ENCODE measurements at places on chromosomes 12 and 14.

- DNase-seq: no peak
Observed at GRCh38 chr12:121093487-121093891, 39.2 kb upstream of the P2RX7 start.

DNA sequence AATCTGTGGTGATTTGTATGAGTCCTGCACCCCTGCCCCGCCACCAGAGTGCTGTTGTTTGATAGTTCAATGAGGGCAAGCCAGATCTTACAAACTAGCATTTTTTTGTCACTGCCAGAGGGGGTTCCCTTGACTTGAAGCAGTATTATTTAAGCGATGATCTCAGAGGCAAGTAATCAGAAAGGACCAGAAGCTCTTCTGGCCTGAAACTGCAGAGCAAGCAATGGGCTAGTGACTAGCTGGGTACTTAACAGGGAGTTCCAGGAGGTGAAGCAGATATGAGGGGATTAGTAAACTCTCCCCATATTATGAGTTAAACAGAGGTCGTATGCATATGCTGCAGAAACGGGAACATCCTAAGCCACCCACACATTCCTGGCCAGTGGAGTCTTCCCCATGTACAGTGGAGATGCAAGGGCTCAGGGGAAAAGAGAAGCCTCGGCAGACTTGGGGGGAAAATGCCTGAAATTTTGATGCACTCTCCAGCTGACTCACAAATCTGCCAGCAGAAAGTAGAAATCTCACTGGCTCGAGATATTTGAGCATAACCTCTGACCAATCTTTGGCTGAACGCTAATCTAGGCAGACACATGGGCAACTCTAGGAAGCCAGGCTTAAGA lies 8.3 kb upstream of the CRACR2A start:
- DNase-seq: no peak

- peak; percentile 53 for DNase-seq
Observed at GRCh38 chr14:61474015-61474414, 152.6 kb downstream of the PRKCH start.

DNA sequence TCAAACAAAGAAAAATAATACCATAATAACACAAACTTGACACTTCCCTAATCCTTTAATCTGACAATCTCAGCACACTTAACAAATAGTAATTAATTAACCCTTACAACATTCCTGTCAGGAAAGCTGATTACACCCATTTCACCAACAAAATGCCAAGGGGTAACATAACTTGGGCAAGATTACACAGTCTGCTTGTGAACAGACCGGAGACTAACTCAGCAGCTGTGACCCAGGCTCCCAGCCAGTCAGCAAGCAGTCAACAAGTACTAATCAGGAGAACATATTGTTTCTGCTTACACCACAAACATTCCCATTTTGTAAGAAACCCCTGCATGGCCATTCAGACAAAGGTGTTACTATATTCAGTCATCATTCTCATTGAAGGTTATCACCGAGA lies 592.5 kb upstream of the FLRT2 start:
- DNase-seq: no peak

DNA sequence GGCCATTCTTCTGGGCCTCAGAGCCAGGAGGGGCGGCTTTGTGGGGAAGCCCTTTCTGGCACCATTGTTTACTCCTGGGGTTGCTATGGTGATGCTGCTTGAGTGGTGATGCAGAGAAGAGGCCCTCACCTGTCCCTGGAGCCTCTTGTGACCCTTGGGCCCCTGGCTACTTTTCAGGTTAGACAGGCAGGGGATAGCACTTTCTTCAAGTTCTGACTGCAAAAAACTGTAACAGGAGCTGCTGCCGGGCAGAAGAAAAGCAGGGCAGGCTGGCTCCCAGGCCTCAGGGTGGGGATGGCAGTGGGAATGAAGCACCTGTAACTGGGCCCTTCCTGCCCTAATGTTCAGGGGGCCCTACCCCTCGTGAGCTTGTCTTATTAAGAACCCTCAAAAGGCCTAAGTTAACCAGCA lies at the start of gene TEX52:
TSS of gene TEX52 (minus strand) at position 19 of the 411 bp plus-strand sequence. CDS start at position 6, 13 bp downstream.
- DNase-seq: no peak

DNA sequence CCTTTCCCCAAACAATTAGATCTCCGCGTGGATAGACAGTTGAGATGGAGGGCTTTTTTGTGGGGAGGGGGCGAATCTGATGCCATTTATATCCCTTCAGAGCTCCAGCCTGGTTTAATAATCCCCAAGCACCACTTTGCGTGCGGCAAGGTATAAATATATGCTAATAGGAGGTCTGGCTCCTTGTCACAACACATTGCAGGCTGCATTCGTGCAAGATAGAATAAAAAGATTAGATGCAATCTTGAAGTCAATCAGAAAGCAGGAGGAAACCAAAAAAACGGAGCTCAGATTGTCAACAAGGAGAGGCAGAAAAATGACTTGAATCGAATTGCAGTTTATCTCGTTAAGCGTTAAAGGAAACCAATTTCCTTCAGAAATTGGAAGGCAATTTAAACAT lies 248.7 kb downstream of the SPTSSA start:
- DNase-seq: no peak

GRCh38 chr14:53144244-53144643 lies 8.9 kb downstream of the DDHD1 start:
- DNase-seq: no peak

GRCh38 chr12:93091886-93092648 lies 163.0 kb upstream of the EEA1 start:
- no peak for DNase-seq

Data from suppressor macrophage treated with lipopolysaccharide for 4 hours (primary cell).